SHP77 treated with DMSO at 0.1 percent for 48 hours (cell line): ENCODE measurements at places on chromosomes 6 and 20.

GRCh38 chr20:10004900-10005299 lies 29.9 kb upstream of the ANKEF1 start:
- no peak for DNase-seq

GRCh38 chr6:87798393-87799278 lies 96.6 kb upstream of the AKIRIN2 start:
- no peak for DNase-seq

DNA sequence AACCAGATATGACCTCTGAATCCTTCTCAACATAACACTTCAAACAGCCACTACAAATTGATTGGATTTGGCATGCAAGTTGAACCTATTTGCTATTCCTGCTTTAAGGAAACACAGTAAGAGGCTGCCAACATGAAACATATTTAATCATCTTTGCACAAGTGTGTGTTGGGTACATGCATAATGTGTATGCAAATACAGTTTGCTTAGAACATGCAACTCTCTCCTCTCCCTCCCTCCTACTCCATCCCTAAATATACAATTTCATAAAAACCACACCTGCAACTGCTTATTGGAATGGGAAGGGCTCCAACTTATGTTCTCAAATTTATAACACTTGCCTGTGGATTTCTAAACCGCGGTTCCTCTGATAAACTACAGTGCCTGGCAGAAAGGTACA lies 71.5 kb downstream of the CD83 start:
- DNase-seq, result no peak

DNA sequence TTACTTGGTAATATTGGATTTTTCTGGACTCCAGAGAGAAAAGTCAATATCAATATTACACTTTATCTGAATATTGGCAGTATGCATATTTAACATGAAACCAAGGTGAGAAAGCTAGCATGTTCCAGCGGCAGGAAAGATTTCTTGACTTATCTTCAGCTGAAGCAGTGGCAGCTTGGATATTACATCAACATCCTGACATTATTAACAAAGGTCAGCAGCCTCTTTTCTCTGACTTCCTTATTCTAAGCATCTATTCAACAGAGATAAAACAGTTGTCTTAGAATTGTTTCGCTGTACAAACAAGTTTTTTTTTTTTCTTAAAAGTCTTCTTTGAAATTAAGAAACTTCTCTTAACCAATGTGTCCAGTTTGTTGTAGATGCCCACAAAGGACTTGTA lies 11.8 kb downstream of the DCBLD1 start:
- DNase-seq, result no peak

- no peak for DNase-seq
Measured at GRCh38 chr20:43534791-43535350, 24.0 kb upstream of the SGK2 start.

DNA sequence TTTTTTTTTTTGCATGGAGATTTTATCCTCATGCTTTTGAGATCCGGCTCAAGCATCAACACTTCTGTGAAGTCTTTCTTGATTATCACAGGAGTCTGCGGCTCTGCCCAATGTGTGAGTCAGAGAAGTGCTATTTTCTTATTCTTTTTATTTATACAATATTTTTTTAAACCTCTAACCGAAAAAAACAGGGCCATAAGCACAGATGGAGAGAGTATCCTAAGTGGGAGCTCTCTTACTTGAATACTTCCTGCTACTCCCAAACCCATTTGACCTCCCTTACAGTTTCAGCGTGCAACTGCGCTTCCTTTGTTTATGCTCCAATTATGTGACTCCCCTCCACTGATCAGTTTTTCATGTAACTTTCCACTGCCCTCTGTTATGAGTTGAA lies 8.7 kb upstream of the ATXN1 start:
- DNase-seq, result no peak

DNA sequence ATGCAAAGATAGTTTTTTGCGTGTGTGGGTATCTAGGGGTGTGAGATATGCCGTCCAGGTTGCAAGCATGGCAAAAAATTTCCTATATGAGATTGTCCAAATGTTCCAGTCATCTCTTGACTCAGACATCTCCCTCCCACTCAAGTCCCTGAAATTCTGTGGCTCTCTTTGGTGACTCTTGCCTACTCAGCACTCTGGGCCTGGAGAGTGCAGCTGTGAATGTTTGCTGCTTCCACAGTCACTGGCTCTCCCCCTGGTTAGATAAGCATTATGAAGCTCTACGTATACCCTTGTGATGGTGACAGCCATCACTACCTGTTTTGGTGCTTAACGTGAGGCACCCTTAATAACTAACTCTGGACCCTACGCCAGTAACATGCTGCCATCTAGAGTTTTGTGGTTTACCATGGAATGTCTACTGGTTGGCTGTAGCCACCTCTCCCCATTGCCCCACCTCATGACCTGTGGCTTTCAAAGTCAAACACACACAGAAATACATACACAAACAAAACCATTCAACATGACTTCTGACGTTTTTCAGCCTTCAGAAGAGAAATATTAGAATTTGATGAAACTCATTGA lies 621.9 kb upstream of the CITED2 start:
- DNase-seq, result no peak

DNA sequence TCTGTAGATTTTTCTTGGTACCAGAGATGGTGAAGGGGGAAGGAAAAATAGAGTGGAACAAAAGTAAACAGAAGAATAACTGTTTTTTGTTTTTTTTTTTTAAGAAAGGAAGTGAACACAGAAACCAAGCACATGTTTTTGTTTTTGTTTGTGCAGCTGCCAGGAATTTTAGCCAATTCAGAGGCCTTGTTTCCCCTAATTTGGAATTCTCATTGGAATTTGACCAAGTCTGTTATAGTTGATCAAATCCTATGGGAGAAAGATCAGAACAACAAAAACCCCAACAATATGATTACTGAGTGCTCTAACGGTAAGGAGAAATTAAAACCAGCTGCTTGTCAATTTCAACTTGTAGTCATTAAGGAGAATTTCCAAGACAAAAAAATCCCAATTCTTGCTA lies 18.2 kb upstream of the IL22RA2 start:
- no peak for DNase-seq

- no peak for DNase-seq
Measured at GRCh38 chr20:38825901-38826625, 20.6 kb downstream of the PPP1R16B start.
